ENCODE measurements at places on chromosomes 1 and 21.

- no peak for DNase-seq
Observed at GRCh38 chr1:59494145-59494833, 197.4 kb downstream of the FGGY start.

DNA sequence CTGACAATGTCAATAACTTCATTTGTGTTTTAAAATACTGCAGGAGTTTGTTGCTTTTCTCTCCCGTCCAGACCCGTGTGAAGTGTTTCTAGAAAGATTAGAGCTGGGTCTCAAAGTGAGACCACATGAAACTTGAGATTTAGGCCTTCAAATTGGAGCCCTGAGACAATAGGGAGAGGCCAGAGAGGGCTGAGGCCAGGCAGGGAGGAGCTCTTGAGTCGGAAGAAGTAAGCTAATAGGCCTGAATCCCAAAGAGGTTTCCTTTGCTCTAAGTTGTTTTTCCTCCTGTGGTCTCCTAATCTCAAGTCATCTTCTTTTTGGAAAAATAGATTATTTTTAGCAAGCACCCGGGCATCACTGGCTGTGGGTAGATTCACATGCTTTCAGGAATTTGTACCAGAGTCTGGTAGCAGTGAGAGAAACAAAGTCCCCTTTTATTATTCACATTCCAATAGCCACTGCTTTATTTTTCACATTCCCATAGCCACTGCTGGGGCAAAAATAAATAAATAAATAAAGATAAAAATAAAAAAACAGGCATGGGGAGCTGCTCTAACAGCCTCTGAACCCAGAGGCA is 25.6 kb downstream of the CD244 start:
- no peak for DNase-seq

GRCh38 chr1:178959543-178960460 is 65.9 kb upstream of the FAM20B start:
- no peak for DNase-seq

DNA sequence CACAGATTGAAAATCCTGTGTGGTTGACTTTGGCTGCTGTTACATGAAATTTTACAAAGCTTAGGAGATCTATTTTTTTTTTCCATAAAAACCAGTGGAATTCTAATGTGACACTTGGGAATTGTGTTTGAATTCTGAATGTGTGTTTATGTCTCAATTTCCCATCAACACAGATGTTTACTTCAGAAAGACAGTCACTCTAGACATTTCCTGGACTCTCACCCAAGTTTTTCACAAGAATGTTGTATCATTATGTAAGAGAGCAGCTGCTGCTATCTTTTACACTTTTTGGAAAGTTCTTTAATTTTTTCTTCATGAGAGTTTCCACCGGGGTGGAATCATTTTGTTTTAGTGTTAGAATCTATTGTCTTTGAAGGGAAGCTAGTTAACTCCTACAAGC is 210.1 kb downstream of the GIPC2 start:
- DNase-seq = no peak

DNA sequence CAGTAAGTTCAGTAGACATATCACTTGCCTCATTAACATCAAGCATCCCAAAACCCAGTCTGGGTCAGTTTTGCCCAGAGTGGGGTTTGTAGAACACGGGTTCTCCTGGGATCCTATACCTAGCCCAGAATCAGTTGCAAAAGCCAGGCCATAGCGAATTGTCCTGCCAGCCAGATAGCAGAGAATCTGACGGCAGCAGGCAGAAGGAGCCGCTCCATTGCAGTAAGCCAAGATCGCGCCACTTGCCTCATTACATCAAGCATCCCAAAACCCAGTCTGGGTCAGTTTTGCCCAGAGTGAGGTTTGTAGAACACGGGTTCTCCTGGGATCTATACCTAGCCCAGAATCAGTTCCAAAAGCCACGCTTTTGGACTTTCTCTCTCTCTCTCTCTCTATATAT is 19.1 kb downstream of the NDUFS5 start:
- DNase-seq = no peak

DNA sequence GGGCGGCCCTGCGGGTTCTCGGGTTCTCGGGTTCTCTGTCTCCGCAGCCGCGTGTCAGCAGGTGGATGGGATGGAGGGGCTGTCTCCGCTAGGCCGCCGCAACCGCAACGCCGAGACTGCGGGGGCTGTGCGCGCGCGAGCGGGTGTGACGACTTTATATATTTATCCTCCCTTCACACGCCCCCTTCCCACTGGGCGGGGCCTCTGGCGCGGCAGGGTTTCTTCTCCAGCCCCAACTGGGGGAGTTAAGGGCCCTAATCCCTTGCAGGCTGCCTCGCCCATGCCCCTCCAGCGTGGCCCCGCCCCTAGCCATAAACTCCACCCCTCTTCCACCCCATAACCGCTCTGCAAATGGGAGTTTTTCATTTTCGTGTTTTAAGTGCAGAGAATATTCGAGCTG is 3.4 kb downstream of the IGSF21 start:
- DNase-seq = no peak

- DNase-seq = no peak
Observed at GRCh38 chr1:246210756-246211155, 296.3 kb downstream of the SMYD3 start.

DNA sequence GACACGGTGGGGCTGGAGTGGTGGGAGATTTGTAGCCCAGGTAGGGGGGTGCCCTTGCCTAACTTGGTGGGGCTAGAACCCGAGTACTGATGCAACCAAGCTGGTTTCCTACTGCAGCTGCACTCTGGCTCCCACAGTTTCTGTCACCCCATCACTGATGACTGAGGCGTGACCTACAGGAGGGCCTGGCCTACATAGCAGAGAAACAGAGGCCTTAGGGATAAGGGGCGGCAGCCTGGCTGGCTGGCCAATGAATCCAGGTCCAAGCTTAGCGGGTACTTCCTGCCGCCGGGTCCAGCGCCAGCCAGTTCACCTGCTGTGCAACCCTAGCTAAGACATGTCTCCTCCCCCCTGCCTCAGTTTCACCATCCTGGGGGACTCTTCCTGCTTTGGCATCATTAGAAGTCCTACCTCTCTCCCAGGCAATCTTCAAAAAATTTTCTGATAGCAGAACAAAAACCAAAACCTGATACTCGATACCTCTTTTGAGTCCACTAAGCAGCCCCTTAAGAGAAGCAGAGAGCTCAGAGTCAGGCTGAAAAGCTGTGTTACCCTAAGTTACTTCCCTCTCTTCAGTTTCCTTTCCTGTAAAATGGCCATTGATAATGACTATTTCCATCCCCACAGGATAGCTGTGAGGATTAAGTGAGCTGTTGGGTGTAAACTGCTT is 27.3 kb upstream of the RNF19B start:
- no peak for DNase-seq

DNA sequence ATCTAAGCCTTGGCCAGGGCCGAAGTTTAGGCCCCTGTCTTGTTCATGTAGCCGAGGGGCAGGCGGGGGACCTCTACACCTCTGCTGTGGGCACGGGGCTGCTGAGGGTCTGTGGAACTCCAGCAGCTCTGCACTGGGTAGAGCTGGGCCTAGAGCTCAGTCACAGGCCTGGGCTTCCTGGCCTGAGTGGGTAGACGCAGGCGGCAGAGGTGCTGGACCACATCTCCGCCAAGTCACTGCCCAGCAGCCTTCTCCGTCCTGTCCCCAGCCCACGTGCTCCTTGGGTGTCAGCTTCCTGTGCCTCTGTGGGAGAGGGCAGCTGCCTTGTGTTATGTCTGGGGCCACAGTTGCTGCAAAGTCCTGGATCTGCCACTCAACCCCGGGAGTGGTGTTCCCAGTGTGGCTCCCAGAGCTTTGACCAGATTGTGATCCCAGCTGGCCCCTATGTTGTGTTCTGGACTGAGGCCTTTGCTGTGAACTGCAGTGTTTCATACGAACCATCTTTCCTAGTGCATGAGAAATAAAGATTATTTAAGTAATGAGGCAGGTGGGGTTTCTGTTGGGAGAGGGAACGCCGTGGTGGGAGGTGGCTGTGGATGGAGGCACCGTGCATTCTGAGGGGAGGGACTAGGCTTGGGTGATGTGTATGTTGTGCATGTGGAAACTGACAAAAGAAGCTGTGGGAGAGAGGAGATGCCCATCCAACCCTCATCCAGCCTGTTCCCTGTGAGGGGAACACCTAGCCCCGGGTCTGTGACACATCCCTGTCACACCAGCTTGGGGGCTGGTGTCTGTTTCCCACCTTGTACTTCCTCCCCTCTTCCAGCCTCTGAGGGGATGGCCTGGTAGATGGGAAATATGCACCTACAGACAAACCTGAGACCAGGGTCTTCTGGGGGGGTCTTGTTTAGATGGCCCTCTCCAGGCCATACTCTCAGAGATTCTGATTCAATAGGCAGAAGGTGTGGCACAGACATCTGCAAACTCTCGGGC is 12.2 kb downstream of the AMPD2 start:
- no peak for DNase-seq

DNA sequence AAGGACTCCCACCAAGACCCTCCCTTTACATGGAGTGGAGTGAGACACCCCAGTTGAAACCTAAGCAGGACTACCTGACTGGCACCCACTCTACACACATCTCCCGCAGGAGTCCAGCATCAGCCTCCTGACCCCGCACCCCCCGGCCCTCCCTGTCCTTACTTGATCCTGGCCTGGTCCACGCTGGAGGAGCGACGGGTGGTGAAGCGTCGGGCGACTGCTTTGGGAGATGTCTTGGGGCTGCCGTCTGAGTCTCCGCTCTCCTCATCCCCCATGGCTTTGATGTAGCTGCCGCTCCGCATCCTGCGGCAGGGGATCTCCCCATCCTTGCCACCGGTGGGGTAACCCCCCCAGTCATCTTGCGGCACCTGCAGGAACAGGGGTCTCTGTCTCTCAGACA is 29.5 kb downstream of the DLGAP3 start:
- DNase-seq = no peak
